ENCODE measurements at places on chromosomes 7 and 10.

GRCh38 chr10:126264102-126265018 lies 123.9 kb downstream of the ADAM12 start:
- no peak for DNase-seq

GRCh38 chr10:24340883-24341282 lies 131.9 kb downstream of the KIAA1217 start:
- DNase-seq = no peak

GRCh38 chr10:82551506-82551905 lies 676.5 kb downstream of the NRG3 start:
- DNase-seq = no peak

DNA sequence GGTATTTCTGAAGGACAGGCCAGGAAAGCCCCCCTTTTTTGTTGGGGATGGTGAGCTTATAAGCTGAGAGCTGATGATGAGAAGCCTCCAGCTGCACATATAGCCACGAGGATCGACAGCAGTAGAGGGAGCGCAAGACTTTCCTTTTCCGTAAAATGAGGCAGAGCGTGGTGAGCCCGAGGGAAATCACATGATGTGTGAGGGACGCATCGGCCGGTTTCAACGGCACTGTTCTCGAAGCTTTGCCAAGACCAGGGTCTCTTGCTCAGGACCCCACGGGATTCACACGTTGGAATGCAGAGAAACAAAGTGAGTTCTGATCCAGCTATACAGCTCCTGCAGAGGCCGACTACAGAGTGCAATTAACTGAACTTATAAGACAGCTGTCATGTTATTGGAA lies 55.7 kb downstream of the ADAM12 start:
- DNase-seq = no peak

GRCh38 chr10:99290306-99290705 lies 38.9 kb upstream of the CNNM1 start:
- no peak for DNase-seq

DNA sequence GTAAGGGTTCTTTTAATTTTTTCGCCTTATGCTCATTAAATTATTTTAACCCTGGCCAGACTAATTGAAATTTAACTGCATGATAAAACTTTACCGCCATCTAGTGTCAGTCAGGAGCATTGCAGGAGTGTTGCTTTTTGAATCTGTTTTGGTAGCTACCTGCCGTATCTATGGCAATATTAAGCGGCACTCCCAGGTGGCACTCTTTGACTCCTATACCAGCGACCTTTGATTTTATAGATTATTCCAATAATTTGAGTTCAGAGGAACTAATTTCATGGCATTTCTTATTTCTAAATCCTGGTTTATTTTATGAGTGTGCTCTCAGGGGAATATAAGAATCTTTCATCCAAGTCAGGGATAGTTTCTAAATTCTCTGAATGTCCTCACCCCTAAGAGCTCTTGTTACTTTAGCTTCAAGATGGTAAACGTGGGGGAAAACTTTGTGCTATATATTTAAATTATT lies 198.9 kb downstream of the REEP3 start:
- peak; percentile 1 for DNase-seq

- DNase-seq = no peak
Measured at GRCh38 chr10:129704786-129705525, 237.9 kb downstream of the MGMT start.

DNA sequence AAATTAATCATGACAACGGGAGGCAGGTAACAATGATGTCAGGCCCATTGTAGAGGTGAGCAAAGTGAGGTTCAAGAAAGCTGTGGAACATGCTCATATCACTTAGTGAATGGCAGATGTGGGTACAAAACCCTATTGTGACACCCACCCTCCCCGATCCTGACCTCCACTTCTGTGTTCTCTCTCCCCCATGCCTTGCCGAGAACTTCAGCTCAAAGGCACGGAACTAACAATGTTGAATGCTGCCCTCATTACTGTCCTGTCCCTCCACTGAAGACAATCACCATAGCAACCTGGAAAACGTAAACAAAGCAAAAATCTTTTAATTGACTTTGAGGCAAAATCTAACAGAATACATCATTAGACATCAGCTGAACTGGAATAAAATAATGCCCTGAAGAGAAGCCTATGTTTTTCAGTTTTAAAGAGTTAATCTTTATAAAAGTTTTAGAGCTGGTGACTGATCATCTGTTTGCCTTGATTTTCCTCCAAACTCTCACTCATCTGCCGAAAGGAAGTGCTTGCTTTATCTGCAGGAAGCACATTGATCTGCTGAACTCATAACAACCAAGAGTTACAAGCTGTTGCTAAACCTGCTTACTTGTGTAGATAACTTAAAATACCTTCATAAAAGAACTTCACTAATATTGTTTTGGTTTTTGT lies 133.6 kb downstream of the CUBN start:
- no peak for DNase-seq

DNA sequence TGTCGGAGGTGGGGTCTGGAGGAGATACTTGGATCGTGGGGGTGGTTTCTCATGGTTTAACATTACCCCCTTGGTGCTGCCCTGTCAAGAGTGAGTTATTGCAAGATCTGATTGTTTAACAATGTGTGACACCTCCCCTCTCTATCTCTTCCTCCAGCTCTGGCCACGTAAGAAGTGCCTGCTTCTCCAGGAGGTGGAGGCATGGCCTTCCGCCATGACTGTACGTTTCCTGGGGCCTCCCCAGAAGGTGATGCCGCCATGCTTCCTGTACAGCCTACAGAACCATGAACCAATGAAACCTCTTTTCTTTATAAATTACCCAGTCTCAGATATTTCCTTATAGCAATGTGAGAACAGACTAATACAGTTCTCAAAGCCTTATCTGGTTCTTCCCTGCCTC lies 547.0 kb downstream of the CALN1 start:
- no peak for DNase-seq

DNA sequence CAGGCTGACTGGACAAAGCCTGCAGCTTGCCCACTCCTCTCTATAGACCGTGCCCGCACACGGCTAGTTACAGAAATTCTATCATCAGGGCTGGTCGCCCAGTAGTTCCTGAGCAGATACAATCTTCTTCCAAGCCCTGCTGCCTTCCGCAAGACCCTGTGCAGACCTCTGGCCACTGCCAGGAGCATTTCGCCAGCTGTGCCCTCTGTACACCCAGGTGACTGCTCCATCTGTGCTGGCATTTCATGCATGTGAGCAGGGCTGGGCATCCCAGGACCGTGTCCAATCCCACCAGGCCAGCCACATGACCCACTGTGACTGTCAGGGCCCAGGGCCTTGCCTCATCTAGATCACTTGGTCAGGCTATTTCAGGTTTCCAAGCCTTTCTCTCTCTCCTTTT lies 36.9 kb downstream of the HSPA12A start:
- DNase-seq = no peak

- DNase-seq = no peak
Measured at GRCh38 chr7:132485600-132486273, 90.5 kb downstream of the PLXNA4 start.

GRCh38 chr10:22601618-22602017 lies 112.8 kb downstream of the PIP4K2A start:
- DNase-seq = no peak

- no peak for DNase-seq
Measured at GRCh38 chr7:159084069-159084801, 60.4 kb downstream of the VIPR2 start.

Data from NK-92 treated with Interleukin-12 subunit alpha and Interleukin-12 subunit beta, amount 100 ng/mL, for 24 hours (cell line).